NCI-H526 (cell line): ENCODE measurements at places on chromosomes 7 and 10.

GRCh38 chr7:44257618-44258422 lies 57.0 kb downstream of the YKT6 start:
- DNase-seq: no peak

GRCh38 chr7:46710927-46711326 lies 789.9 kb upstream of the IGFBP3 start:
- DNase-seq: no peak

DNA sequence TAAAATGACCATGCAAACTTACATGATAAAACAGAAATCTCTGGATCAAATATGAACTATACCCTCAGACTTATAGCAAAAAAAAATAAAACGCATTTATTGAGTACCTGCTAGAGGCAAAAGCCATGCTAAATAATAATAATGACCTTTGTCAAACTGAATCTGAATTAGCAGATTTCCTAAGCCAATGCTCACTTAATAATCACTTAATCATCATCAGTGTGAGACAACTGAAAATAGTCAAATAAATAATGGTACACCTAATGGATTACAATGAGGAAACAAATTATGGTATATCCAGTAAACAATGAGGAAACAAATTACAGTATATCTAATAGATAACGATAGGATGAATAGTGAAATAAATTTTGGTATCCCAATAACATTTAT lies 37.6 kb downstream of the COL1A2 start:
- DNase-seq: no peak

DNA sequence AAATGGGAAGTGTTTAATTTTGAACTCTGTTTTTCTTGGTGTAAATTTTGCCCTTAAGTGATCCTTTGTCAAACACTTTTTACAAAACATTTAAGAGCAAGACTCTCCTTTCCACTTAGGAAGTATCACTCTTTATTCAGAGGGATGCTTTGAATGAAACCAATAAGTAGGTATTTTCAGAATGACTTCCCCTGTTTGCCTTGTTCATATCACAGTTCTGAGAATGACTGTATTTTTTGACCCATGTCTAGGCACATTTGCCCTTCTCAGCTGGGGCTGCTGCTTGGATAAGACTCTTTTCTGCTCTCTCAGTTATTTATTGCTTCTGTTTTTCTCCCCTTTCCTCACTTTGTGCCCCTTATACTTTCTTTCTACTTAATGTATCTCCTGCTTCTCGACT lies 98.2 kb downstream of the CCNY start:
- no peak for DNase-seq

GRCh38 chr10:108064746-108065260 lies 900.3 kb upstream of the SORCS1 start:
- no peak for DNase-seq

GRCh38 chr7:78765943-78766729 lies 687.3 kb downstream of the MAGI2 start:
- no peak for DNase-seq

DNA sequence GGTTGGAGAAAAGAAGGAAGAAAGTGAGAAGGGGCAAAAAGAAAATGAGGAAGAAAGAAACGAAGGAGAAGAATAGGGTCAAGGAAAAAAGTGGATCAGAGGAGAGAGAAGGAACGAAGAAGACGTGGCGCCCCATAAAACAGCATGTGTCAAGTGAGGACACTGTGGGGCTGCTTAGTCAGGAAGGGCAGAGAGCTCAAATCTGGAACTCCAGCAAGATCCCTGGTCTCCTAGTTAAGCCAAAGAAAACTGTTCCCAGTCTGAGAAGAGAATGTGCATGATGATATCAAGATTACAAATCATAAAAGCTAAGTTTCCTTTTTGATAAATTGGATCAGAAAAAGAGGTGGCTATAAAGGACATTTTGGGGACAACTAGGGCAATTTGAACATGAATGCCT lies 33.0 kb downstream of the CREB3L2 start:
- DNase-seq: no peak

DNA sequence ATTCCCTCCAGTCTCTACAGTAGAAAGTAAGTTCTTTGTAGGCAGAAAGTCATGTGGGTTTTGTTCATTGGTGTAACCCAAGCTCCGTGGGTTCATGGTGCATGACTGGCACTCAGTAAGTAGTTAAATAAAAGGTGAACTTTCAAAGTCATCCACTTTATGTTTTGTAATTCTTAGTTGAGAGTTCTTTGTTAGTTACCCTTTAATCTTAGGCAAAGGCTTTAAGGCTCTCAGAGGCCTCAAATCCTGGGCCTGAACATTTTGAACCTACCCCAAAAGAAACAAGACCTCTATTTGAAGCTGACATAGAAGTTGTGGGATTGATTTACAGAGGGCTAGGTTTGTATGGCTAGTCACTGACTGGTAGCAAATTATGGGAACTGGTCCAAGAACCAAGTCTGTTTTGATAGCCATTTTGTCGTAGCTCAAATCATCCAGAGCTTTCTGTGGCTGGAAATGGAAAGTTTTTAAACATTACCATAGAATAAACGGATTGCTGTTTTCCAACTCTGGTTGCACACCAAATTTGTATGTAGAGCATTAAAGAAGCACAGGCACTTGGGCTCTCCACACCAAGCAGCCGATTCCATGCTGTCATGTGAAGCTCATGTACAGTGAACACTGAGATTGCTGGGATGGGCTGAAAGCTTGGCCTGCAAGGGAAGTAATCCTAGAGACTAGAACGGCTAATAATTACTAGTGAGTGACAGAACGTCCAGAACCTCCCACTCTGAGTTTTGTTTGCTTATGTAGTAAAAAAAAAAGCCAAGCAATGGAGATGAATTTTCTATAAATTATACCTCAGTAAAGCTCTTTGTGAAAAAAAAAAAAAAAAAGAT lies 53.5 kb downstream of the DENND11 start:
- DNase-seq: no peak

- no peak for DNase-seq
Measured at GRCh38 chr7:122702872-122703510, at the start of gene RNF148. Gene RNF148 (minus strand): TSS chr7:122702922. CDS start chr7:122702750, 172 bp downstream.

- DNase-seq: no peak
Measured at GRCh38 chr10:59611048-59611447, 98.6 kb downstream of the SLC16A9 start.

DNA sequence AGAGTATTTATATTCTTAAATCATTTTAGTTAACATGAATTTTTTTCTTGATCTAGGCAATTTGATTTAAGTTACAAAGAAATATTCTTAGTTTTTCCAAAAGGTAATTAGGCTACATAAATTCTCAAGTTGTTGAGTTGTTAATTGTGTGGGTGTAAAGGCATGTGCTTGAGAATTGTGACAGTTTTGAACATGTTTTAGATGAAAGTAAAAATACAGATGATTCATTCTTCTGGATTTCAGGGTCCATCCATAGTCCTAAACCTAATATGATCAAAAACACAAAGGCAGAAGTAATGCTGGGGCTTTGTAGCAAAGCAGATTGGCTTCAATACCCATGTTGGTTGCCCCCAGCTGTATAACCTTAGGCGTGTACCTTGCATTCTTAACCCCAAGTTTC lies 127.9 kb downstream of the CPED1 start:
- no peak for DNase-seq

- no peak for DNase-seq
Measured at GRCh38 chr10:921471-922414, 9.8 kb downstream of the LARP4B start.
